Motor neuron (in vitro differentiated cells): ENCODE measurements at places on chromosomes 6 and 20. TPM values are rescaled to one million over a fixed set of nuclear protein-coding genes. Genes with fewer than 3 reads are reported as not detected.

Gene TXLNB
- total RNA-seq, result 2.4 and 2.7 TPM in 2 replicates

Gene MKKS
- total RNA-seq, result 9.8 and 10.4 TPM in 2 replicates

Gene C20orf141
- not detected in 2 replicates for total RNA-seq

Gene STMND1
- total RNA-seq, result 0.57 and 0.59 TPM in 2 replicates

Gene BPIFB4
- total RNA-seq, result not detected in 2 replicates

Gene LPA
- 0.05 and 0.13 TPM in 2 replicates for total RNA-seq

Gene TTBK1
- total RNA-seq, result 2.4 and 3.4 TPM in 2 replicates

Gene SAPCD1
- 1.2 and 2.7 TPM in 2 replicates for total RNA-seq

Gene RAB44
- total RNA-seq, result 0.11 TPM in 1 of 2 replicates, not detected in the other

Gene LY6G6F
- not detected in 2 replicates for total RNA-seq

Gene SLC24A3
- 0.13 and 1.2 TPM in 2 replicates for total RNA-seq

Gene BTN1A1
- 0.16 TPM in 1 of 2 replicates, not detected in the other for total RNA-seq

Gene NRSN2
- 32.7 and 34.9 TPM in 2 replicates for total RNA-seq

Gene C20orf202
- total RNA-seq, result 0.17 and 0.32 TPM in 2 replicates

Gene LY6G6C
- total RNA-seq, result 0.63 TPM in 1 of 2 replicates, not detected in the other

Gene GSTA2
- not detected in 2 replicates for total RNA-seq

Gene GUCA1A
- total RNA-seq, result 0.25 TPM in 1 of 2 replicates, not detected in the other

Gene NUS1
- 34.0 and 37.3 TPM in 2 replicates for total RNA-seq

Gene RAMACL
- 1.9 and 2.1 TPM in 2 replicates for total RNA-seq
